K562 (cell line): ENCODE measurements at places on chromosomes 5 and 9. TPM values are rescaled to one million over a fixed set of nuclear protein-coding genes. Genes with fewer than 3 reads are reported as not detected.

NR4A3 gene
- total RNA-seq: 0.07 TPM in 1 of 2 replicates, not detected in the other

TNC gene
- total RNA-seq: 0.16 and 0.29 TPM in 2 replicates

CCNJL gene
- total RNA-seq: 0.04 and 0.13 TPM in 2 replicates

NOL6 gene
- total RNA-seq: 58.9 and 61.1 TPM in 2 replicates

BNC2 gene
- 0.13 TPM in 1 of 2 replicates, not detected in the other for total RNA-seq

PRDM9 gene
- 0.33 and 0.47 TPM in 2 replicates for total RNA-seq

SLC34A3 gene
- total RNA-seq: not detected in 2 replicates

TRIP13 gene
- total RNA-seq: 50.0 and 53.2 TPM in 2 replicates

PCDHA4 gene
- total RNA-seq: 0.04 TPM in 1 of 2 replicates, not detected in the other

F2RL1 gene
- 0.22 and 0.27 TPM in 2 replicates for total RNA-seq

WDR38 gene
- total RNA-seq: not detected in 2 replicates

LRRC19 gene
- total RNA-seq: not detected in 2 replicates

PCDHGA1 gene
- total RNA-seq: 0.16 and 0.20 TPM in 2 replicates

GRXCR2 gene
- total RNA-seq: not detected in 2 replicates

ARSB gene
- 3.2 and 3.3 TPM in 2 replicates for total RNA-seq

OR1Q1 gene
- total RNA-seq: not detected in 2 replicates

LVRN gene
- total RNA-seq: 2.9 and 4.1 TPM in 2 replicates

CLIC3 gene
- 0.18 and 0.29 TPM in 2 replicates for total RNA-seq

TXNDC8 gene
- not detected in 2 replicates for total RNA-seq

FAM240B gene
- not detected in 2 replicates for total RNA-seq

NIPAL4 gene
- total RNA-seq: not detected in 2 replicates

CNTFR gene
- total RNA-seq: not detected in 2 replicates

CXCL14 gene
- not detected in 2 replicates for total RNA-seq

SLC46A2 gene
- total RNA-seq: 0.07 TPM in 1 of 2 replicates, not detected in the other

SLCO6A1 gene
- 0.11 TPM in 1 of 2 replicates, not detected in the other for total RNA-seq

GARIN3 gene
- not detected in 2 replicates for total RNA-seq

SLC27A6 gene
- total RNA-seq: 0.76 and 1.2 TPM in 2 replicates

NMUR2 gene
- not detected in 2 replicates for total RNA-seq

KCNMB1 gene
- not detected in 2 replicates for total RNA-seq

CKMT2 gene
- total RNA-seq: not detected in 2 replicates

CATSPER3 gene
- total RNA-seq: 0.34 and 0.49 TPM in 2 replicates

TAF11L10 gene
- 0.53 TPM in 1 of 2 replicates, not detected in the other for total RNA-seq

ANKRD34B gene
- not detected in 2 replicates for total RNA-seq

PARP8 gene
- total RNA-seq: 0.31 TPM in 2 replicates
